NCI-H1105 treated with DMSO at 0.1 percent for 48 hours (cell line): ENCODE measurements at places on chromosomes 3 and 15.

GRCh38 chr3:137693791-137694190, 70.3 kb upstream of the SOX14 start:
- peak; percentile 97 for DNase-seq

- DNase-seq: peak; percentile 78
Measured at GRCh38 chr3:108183181-108183580, 39.0 kb downstream of the IFT57 start.

DNA sequence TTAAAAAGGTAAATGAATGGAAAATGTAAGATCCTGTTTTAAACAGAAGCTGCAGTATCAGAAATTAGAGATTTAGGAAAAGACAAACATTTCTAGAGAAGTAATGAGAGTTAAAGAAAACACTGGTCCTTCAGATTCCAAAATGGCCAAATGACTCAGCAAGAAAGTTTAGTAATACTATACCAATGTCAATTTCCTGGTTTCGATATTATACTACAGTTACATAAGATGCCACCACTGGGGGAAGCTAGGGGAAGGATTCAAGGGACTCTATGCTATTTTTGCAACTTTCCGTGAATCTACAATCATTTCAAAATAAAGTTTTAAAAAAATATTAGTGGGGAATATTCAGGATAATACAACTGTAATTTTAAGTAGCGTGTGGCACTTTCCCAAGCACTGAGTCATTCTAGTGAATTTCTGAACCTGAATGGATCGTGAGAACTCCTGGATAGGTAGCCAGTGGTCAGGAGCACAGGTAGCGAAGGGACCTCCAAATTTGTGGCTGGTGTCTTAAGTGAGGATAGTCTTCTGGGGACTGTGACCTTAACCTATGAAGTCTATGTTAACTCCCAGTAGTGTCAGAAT, 37.6 kb downstream of the TMCC1 start:
- no peak for DNase-seq

DNA sequence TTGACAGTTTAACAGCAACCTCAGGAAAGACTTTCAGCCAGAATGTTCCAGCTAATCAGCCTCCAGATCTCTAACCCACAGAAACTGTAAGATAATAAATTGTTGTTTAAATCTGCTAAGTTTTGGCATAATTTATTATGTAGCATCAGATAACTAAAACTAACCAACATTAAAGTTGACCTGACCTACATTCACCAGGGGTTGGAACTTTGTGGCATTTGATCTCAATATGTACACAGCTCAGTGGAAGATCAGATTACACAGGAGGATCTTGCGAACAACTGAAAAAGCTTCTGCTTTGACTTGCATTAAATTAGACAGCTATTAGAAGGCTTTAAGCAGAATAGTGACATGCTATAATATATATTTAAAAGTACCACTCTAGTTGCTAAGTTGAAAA, 91.4 kb upstream of the POU1F1 start:
- no peak for DNase-seq

DNA sequence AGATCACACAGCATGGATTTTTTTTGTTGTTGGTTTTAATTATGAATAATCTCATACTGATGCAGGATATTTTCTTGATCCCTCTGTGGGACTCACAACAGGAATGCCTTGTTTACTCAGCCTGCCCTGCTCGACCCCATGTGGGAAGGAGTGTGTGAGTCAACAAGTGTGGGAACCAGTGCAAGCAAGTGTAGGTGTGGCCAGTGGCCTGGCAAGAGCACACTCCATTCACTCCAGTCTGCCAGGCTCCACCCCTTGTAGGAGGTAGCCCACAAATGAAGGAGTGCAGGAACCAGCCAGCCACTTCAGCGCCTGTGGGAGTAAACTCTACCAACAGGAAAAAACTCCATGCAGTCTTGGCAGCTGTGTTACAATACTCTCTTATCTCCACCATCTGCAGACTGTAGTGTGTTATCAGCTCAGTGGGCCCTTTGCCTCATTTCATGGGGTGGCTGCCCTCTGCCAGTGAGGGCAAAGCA, 393.6 kb downstream of the OTOL1 start:
- DNase-seq: no peak

- DNase-seq: no peak
Measured at GRCh38 chr15:79778378-79778990, 118.3 kb downstream of the MTHFS start.

DNA sequence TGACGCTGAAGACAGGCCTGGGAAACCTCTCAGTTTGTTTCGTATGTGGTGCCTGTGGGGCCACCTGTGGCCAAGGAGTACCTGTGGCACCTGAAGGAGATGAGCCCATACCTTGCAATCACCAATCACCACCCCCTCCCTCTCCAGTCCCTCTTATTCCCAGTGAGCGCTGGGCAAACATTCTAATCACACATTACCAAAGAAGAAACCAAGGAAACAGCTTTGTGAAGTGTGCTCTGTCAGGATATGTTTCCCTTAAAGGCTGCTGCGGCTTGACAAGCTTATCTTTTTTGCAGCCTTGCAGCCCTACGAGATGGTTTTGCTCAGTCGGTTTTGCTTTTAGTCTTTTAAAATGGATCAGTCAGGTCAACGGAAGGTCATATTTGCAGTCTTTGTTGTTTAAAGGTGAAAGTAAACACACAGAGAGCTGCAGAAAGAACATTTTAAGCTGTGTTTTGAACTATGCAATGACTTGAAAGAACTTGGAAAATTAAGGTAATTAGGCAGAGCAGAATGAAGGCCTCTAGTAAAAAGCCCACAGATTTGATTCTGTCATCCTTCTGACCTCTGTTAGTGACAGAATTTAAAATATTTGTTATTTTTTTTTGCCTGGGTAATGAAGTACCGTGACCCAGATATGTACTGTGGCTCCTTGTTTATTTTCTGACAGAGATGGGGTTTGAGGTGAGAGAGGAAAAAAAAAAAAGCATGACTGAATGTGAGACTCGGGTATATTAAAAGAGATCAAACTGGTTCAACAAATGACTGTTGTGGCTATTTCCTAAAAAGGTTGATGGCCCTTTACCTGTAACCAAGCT, 461.4 kb downstream of the NSUN3 start:
- DNase-seq: no peak

DNA sequence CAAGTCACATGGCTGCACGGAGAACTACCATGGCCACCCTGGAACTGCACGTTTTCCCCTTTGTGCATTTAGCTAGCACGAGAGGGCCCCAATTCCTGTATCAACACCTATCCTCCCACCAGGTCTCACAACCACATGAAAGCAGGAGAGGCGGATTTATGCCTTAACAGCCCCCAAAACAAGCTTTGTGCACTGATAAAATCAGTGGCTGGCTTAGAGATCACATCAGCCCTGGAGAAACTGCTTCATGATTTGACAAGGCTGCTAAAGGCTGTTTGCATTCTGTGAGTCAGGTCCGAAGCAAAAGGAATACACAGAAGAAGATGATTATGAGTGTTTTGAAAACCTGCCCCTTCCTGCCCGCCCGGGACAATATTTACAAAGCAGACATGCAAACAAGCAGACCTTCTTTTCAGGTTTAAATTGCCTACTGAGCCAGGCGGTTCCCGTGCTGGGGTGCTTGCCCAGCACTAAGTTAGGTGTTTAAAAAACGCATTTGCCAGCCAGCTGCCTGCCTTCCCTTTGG, 25.9 kb downstream of the CEMIP start:
- peak; percentile 54 for DNase-seq

GRCh38 chr3:71035314-71035713, 548.2 kb downstream of the FOXP1 start:
- no peak for DNase-seq

DNA sequence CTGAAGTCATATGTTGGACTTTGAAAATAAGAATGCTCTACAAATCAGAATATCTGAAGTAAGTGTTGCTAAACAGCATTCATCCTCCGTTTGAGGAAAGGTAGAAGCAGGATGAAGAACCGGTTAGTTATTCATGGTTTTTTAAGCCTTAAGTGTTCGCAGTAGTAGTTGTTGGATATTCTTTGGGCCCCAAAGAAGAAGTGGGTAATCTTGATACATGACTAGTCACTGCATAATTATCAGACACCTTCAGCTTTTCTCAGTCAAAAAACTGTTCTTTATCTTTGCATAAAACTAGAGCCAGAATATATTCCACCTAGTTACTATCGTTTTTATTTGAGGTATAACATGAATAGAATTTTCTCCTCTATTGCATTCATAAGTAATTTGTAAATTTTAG, 13.8 kb downstream of the RAB5A start:
- DNase-seq: no peak

DNA sequence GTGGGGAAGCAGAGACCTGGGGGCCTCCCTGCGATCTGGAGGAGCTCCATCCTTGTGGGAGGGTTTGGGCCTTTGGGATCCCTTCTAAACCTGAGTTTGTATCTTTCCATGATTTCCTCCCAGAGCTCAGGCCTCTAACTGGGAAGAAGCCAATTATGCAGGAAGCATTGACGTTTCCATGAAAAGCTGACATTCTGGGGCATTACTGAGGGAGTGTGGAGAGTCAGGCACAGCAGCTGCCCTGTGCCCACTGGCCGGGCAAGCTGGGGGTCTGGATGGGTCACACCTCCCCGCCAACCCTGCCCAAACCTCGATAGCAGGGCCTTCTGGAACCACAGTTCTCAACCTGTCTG, 74.9 kb downstream of the EFCAB12 start:
- no peak for DNase-seq

DNA sequence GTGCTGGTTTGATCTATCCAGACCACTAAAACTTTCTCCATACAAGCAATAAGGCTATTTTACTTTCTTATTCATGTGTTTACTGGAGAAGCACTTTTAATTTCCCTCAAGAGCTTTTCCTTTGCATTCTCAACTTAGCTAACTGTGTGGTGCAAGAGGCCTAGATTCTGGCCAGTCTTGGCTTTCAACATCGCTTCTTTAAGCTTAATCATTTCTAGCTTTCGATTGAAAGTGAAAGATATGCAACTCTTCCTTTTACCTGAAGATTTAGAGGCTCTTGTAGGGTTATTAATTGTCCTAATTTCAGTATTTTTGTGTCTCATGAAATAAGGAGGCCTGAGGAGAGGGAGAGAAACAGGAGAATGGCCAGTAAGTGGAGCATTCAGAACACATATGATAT, 234.8 kb upstream of the GADL1 start:
- DNase-seq: no peak

DNA sequence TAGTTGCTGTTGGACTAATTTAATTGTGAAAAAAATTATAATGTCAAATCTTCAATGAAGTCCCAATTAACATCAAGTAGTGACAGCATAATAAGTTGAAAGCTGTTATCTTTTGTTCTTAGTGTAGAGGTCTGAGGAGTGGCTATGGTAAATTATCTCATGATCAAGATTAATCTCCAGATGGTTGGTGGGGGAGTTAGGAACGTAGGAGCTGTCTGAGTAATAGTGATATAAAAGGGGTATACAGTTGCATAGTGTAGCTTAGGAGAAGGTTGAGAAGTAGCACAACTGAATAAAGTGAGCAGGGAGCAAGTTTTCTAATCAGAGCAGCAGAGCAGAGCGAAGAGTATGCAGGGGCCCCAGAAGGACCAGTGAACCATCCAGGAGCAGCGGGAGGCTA, 19.5 kb downstream of the TMOD2 start:
- DNase-seq: no peak

GRCh38 chr15:40762919-40763800, 708 bp upstream of the GCHFR start:
- no peak for DNase-seq

- no peak for DNase-seq
Measured at GRCh38 chr3:194579091-194579606, 54.1 kb downstream of the TMEM44 start.

DNA sequence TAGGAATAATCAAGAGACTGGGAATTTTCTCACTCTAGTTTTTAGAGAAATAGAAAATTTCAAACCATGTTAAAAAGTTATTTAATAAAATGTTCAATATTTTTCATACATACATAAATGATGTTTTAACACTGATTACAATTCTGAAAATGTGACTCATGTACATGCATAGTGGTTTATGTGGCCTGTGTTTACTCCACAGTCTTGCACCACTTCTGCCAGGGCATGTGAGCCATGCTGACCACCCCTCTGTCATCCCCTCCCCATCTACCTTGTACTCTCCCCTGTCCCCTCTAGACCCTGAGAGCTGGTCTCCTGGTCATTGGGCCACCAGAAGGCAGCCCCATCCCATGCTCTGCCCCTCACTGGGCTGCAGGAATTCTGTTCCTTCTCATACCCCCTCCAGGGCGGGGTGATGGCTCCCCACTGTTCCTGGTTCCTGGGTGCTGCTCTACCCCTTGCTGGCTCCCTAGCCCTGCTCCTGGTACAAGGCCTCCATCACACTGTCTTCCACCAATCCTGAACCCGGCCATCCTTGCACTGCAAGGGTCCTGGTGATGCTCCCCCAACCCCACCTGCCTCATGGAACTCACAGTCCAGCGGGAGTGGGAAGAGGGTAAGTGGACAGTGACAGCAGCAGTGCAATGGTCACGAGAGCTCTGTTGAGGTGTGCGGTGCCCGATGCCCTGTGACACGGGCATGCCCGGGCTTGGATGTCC, 24.2 kb upstream of the SLC41A3 start:
- DNase-seq: no peak

GRCh38 chr3:149188494-149188893, 33.1 kb downstream of the CP start:
- DNase-seq: no peak

GRCh38 chr15:43821505-43821904, 3.0 kb downstream of the MFAP1 start:
- no peak for DNase-seq

DNA sequence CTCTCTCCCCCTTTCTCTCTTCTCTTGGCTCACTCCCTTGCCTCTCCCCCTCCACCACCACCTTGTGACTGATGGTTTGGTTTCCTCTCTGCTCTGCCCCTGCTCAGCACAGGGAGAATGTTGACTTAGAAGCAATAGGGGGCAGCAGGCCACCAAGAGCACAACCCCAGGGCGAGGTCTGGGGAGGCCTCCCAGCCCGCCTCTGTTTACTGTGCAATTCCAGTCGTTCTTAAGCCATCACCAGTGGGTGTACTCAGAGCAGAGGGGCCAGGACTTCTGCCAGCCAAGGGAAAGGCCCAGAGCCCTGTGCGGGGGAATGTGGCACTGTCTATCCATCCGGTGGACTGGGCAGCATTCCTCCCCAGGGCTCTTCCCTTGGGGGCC, 5.7 kb upstream of the APEH start:
- no peak for DNase-seq

GRCh38 chr3:8327739-8328138, 173.9 kb upstream of the LMCD1 start:
- DNase-seq: peak; percentile 61

- DNase-seq: no peak
Measured at GRCh38 chr3:58329150-58329921, 3.4 kb upstream of the PXK start.
